Activated T-helper 9 cell treated with anti-CD3 and anti-CD28 coated beads, Interleukin-2, amount 50 U/mL, for 16 hours (primary cell): ENCODE measurements at places on chromosomes 12 and 14.

- DNase-seq = no peak
These were observed 318.8 kb downstream of the NRXN3 start for GRCh38 chr14:78488938-78489337.

GRCh38 chr12:109387425-109388166 lies 39.9 kb downstream of the MYO1H start:
- DNase-seq = no peak

- DNase-seq = no peak
These were observed 5.5 kb downstream of the NKX2-1 start for GRCh38 chr14:36514278-36515104.

- DNase-seq = no peak
These were observed 10.5 kb downstream of the GPR137C start for GRCh38 chr14:52563120-52563519.

GRCh38 chr12:128267131-128267622 lies at the start of gene TMEM132C:
TSS of gene TMEM132C (plus strand) at chr12:128267170. CDS start at chr12:128267403, 233 bp downstream.
- no peak for DNase-seq

DNA sequence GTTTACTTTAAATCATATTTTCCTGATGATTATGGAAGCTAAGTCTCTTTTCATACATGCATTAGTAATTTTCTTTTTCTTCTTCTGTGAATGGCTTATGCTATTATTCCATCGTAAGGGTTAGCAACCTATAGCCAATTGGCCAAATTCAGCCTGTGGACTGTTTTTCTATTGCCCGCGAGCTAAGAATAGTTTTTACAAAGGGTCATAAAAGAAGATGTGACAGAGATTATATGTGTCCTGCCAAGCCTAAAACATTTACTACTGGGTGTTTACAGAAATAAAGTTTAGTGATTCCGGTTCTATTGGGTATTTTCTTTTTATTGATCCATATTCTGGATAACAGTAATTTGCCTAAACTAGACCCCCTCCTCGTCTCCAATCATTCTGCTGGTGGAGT lies 268.8 kb upstream of the DIO3 start:
- no peak for DNase-seq

- DNase-seq = no peak
These were observed 11.7 kb downstream of the RAD9B start for GRCh38 chr12:110513842-110514241.
